ENCODE measurements at places on chromosomes 12 and 14.

DNA sequence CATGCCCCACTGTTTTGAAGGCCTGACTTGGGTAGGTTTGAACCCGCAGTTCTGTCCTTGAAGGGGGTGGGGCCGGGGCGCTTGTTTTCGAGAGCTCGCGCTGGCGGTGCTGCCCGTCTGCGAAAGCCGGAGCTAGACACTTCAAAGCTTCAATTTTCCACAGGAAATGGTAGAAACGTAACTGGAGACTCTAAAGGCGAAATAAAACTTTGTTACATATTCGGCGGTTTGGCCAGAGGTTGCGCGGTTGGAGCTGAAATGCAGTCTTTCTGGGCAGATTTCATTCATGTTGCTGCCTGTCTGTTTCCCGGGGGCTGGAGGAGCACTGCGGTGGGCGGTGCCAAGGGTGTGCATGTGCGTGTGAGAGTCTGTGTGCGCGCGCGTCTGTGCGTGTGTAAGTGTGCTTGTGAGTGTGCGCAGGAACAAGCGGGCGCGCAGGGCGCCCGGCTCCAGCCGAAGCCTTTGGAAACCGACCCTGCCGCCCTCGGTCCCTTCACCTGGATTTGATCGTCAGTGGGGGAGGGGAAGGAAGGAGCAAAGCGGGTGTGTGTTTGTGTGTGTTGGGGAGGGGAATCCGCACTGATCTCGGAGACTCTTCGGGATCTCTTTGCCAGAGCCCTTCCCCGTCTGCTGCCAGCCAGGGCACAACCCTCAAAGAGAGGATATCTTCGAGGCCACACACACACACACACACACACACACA lies 227.7 kb upstream of the CRY1 start:
- DNase-seq, result peak; percentile 90

DNA sequence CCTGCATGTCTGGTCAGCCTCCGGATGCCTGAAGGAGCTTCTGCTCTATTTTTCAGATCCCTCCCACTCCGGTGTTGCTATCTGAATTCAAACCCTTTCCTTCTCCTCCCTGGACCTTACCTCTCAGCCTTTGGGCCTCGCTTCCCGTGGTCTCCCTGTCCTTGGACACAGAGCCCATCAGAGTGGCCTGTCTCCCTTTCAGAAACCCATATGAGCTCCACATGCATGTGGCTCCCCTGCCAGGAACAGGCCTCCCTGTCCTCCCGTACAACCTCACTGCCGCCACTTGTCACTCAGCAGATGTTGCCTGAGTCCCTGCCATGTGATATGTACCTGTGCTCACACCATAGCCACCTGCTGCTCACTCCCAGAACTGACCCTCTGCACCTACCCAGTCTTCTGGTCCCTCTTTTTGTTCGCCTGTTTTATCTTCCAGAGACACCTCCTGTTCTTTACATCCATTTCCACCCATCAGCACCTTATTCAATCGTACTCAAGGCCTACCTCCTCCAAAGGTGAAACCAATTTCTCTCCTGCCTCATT lies 182.5 kb downstream of the ZFP36L1 start:
- no peak for DNase-seq

DNA sequence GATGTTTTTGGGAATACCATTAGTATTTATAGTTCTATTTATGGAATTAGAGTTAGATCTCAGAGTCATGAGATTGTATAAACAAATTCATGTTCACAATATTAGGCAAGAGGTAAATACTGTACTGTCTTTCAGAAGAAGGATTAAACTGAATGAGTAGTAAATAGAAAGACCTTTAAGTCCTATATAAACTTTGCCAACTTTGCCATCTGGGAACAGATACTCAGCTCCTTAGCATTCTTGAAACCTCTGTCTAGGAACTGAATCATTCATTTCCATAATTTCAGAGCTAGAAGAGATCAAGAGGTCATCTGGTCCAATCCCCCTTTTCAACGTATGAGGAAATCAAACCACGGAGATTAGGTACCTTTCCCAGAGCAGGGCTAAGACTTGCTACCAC lies 141.1 kb downstream of the CAND1 start:
- no peak for DNase-seq

- DNase-seq, result peak; percentile 62
Measured at GRCh38 chr14:91244501-91244901, at the start of gene GPR68. Gene GPR68 (minus strand): TSS chr14:91244704. CDS start chr14:91235050, 9,654 bp downstream.

DNA sequence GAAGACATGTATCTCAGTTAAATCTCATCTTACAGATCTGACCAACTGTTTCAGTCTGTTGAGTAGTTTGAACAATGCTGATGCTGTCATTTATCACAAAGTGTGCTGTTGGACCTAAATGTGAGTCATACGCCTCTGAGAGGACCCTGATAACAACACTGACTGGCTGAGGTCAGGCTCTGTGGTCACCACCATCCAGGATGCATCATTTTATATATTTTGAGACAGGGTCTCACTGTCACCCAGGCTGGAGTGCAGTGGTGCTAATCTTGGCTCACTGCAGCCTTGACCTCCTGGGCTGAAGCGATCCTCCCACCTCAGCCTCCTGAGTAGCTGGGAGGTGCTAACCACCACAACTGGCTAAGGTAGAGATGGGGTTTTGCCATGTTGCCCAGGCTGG lies 181.0 kb upstream of the RGS6 start:
- no peak for DNase-seq

GRCh38 chr12:87096082-87096585 lies 839.9 kb upstream of the MGAT4C start:
- no peak for DNase-seq

GRCh38 chr14:90560558-90560957 lies 163.7 kb downstream of the CALM1 start:
- DNase-seq, result no peak

DNA sequence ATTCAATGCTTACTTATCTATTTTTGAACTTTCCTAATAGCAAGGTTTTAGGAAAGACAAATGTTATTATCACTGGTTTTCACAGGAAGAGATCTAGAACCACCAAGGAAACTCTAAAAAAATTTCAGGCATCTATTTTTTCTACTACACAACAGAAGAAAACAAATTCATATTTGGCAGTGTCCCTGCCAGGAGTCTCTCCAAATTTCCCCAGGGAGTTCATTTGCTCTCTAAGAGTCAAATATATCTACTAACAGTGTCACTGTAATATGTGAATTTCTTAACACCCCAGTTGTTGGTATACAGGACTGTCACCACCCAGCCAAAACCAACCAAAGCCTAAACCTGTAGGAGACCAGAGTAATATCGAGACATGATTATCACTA lies 83.4 kb downstream of the STXBP6 start:
- no peak for DNase-seq

DNA sequence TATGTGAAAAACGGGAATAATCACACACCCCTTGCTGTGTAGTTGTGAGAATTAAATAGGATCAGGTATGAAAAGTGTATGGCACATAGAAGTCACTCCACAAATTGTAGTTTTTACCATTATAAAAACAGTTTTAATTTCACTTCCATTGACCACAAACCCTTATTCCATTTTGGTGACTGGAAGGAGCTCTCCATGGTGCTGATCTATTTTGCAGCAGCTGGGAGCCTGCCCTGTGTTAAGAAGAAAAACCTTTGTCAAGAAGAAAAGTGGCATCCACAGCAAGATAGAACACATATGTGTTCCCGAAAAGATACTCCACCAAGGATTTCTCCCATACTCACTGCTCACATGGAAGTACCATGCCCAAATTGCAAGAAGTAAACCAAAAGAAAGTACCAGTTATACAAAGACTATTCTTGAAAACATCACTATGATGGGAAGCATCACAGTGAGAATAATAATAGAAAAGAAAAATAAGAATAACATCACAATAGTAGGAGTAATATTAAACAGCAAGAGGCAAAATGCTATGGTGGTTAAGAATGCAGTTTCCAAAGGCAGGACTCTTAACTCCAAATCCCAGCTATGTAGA lies 58.7 kb downstream of the TUNAR start:
- DNase-seq, result peak; percentile 42

All from activated naive CD4-positive, alpha-beta T cell treated with anti-CD3 and anti-CD28 coated beads, Interleukin-2, amount 10 ng/mL, durations not matched to agents 7 days and 5 days (primary cell).